ENCODE measurements at places on chromosomes 13 and 19.

- no peak for DNase-seq
Measured at GRCh38 chr19:15197942-15198341, 2.9 kb downstream of the NOTCH3 start.

GRCh38 chr13:109919715-109920375 is 133.5 kb upstream of the IRS2 start:
- no peak for DNase-seq

GRCh38 chr13:46492946-46493345 is 60.0 kb upstream of the LRCH1 start:
- no peak for DNase-seq

DNA sequence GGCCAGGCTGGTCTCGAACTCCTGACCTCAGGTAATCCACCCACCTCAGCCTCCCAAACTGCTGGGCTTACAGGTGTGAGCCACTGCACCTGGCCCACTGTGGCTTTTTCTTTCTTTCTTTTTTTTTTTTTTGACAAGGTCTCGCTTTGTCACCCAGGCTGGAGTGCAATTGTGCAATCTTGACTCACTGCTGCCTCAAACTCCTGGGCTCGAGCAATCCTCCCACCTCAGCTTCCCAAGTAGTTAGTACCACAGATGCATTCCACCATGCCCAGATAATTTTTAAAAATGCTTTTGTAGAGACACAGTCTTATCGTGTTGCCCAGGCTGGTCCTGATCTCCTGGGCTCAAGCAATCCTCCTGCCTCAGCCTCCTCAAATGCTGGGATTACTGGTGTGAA is 12.1 kb upstream of the FCGBP start:
- no peak for DNase-seq

DNA sequence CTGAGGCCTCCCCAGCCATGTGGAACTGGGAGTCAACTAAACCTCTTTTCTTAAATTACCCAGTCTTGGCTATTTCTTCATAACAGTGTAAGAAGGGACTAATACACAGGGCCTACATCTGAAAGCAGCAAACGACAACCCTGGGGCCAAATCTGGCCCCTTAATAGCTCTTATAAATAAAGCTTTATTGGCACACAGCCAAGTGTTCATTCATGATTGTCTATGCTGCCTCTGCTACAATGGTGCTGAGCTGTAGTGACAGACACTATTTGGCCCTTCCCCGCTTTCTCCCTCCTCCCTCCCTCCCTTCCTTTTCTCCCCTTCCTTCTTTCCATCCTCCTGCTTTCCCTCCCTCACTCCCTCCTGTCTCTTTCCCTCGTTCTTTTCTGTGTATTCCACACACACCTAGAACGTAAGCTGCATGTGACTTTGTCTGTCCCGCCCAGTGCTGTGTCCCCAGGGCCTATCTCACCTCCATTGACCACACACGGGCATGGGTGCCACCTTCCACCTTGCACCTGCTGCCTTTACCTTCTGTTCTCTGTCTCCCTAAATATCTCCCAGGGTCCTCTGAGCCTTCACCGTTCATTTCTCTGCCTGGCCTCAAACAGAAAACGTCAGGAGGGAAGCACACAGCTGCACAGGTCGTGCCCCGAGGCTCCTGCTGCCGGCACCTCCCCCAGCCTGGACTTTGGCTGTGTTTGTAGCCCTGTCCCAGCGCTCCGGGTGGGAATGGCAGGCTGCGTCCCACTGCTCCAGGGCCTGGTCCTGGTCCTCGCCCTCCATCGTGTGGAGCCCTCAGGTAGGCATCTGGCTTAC is at the start of gene PROZ:
TSS of gene PROZ (plus strand) at position 720 of the 819 bp plus-strand sequence. CDS start at position 733, 13 bp downstream.
- no peak for DNase-seq

DNA sequence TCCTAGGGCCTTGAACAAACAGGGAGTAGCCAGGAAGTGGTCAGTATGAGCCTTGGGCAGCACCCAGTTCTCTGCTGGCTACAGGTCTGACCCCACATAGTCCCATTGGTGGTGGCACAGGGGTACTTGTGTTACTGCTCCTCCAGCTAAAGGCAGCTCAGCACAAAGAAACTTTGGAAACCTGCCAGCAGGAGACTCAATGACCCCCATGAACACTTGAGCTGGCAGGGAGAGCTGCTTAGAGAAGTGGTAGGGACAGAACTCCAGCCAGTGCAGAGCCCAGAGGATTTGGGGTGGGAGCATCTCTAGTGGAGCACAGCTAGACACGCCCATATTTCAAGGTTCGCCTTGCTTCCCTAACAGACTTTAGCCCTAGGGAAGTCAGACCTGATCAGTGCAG is 10.4 kb upstream of the ZNF586 start:
- DNase-seq, result no peak

DNA sequence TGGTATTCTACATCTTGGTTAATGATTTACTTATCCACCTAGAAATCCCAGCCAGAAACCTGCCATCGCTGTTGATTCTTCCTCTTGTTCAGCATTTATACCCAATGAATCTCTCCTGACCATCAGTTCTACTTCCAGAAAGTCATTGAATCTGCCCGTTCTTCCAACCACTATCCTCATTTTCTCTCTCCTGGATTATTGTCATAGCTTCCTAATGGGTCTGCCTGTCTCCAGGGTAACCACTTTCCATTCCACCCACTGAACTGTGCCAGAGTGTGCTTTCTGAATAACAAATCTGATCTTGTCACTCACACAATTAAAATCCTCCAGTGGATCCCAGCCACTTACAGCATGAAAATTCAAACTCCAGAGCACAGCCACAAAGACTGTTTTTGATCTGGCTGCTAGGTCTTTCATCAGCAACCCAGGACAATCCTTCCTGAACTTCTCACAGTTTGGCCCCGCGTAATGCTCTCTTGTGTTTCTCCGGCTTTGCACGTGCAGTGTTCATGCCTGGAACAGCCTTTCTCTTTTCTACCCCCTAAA is 330.6 kb downstream of the SPRY2 start:
- no peak for DNase-seq

DNA sequence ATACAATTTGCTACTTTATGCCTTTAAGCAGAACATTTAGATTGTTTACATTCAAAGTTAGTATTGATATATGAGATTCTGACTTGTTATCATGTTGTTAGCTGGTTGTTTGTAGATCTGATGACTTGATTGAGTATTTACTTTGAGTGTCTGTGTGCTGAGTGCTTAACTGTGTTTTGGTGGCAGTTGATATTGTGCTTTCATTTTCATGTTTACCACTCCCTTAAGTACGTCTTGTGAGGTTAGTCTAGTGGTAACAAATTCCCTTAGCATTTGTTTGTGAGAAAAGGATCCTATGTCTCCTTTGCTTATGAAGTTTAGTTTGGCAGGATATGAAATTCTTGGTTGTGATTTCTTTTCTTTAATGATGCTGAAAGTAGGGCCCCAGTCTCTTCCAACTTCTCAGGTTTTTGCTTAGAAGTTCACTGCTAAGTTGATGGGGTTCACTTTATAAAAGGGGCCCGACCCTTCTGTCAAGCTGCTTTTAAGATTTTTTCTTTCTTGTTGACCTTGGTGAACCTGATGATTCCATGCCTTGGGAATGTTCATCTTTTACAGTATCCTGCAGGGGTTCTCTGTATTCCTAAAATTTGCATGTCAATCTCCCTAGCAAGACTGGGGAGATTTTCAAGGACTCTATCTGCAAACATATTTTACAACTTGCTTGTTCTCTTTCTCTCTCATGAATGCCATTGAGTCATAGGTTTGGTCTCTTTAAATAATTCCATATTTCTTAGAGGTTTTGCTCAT is 1095.4 kb upstream of the PCDH20 start:
- DNase-seq, result no peak

GRCh38 chr13:95713651-95714050 is 36.7 kb downstream of the DNAJC3 start:
- DNase-seq, result no peak

- no peak for DNase-seq
Measured at GRCh38 chr13:40494946-40495620, 171.4 kb downstream of the FOXO1 start.

GRCh38 chr13:113764793-113765563 is 6.0 kb downstream of the TMEM255B start:
- DNase-seq, result no peak

DNA sequence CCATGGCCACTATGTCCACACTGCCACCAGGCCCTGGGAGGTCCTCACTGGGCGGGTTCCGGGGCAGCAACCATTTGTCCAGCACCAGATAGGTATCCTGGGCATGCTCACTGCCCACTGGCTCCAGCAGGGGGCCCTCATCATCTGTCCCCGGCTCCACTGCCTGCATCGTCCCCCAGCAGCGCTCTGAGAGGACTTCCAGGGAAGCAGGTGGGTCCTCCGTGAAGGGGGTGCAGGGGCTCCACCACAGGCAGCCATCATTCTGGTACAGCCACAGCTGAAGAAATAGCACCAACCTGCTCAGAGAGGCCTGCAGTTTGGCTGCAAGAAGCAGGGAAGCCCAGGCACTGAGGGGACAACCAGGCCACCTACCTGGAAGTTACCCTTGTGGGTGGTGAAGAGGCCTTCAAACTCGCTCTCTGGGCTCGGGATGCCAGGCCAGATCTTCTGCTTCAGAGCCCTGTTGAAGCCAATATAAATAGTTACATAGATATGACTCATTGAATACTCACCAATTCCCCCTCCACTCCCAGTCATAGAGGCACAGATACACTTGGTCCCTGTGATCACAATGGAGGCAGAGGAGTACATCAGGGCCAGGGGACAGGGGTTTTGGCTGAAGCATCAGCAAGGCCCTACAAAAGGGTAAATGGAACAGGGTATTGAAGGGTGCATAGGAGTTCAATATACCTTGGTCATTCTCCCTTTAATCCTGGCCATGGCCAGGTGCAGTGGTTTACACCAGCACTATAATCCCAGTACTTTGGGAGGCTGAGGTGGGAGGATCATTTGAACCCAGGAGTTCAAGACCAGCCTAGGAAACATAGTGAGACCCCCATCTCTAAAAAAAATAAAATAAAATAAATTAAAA is 4.1 kb downstream of the SWSAP1 start:
- no peak for DNase-seq

GRCh38 chr13:20546556-20546955 is 20.4 kb upstream of the IFT88 start:
- no peak for DNase-seq

- no peak for DNase-seq
Measured at GRCh38 chr13:60642552-60642951, 245.5 kb downstream of the TDRD3 start.

GRCh38 chr19:13007292-13008045 is 12.2 kb downstream of the NFIX start:
- no peak for DNase-seq

GRCh38 chr19:48120505-48120904 is 9.9 kb upstream of the PLA2G4C start:
- no peak for DNase-seq

GRCh38 chr13:43558939-43559338 is 227.8 kb downstream of the ENOX1 start:
- DNase-seq, result no peak

DNA sequence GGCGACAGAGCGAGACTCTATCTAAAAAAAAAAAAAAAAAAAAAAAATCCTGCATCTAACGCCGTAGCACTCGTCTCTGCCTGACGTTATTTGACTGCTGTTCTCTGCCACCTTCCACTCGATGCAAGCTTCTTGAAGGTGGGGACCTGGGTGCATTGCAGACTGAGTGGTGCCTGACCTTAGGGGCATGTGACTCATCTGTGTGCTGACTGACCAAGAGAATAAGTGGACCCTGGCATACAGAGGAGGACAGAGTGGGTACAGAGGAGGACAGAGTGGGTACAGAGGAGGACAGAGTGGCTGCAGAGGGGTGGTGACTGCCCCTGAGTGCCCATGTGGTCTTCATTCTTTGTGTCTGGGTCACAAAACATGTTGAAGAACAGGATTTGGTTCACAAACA is 7.6 kb downstream of the WTIP start:
- DNase-seq, result no peak

DNA sequence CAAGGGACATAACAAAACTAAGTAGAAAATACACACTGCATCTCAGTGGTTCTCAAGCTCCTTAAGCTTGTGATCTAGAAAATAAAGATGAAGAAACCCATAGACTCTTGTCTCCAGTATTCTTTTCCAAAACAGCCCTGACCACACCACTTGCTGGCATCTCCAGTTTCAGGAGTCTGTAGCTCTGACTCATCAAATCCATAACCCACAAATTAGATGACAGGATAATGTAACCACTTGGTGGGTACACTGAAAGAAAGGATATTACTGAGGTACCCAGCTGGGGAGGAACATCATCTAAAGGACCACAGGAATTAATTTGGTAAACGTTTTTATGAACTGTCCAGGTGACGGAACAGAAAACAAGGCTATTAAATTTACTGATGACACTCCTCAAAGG is 214.7 kb downstream of the VWA8 start:
- DNase-seq, result no peak

DNA sequence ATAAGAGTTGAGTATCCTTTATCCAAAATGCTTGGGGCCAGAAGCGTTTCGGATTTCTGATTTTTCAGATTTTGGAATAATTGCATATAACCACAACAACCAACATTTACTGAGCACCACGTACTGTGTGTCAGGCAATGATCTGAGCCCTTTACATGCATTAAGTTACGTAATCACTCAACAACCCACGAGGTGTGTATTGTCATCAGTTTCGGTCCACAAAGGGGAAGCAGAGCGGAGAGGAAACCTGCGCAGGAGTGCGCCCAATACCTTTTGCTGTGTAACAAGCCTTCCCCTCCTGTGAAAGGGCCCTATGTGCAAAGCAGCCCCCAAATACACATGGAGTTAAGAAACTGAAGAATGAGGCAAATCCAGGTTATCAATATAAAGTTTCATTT is 20.7 kb upstream of the NLRP12 start:
- DNase-seq, result no peak

DNA sequence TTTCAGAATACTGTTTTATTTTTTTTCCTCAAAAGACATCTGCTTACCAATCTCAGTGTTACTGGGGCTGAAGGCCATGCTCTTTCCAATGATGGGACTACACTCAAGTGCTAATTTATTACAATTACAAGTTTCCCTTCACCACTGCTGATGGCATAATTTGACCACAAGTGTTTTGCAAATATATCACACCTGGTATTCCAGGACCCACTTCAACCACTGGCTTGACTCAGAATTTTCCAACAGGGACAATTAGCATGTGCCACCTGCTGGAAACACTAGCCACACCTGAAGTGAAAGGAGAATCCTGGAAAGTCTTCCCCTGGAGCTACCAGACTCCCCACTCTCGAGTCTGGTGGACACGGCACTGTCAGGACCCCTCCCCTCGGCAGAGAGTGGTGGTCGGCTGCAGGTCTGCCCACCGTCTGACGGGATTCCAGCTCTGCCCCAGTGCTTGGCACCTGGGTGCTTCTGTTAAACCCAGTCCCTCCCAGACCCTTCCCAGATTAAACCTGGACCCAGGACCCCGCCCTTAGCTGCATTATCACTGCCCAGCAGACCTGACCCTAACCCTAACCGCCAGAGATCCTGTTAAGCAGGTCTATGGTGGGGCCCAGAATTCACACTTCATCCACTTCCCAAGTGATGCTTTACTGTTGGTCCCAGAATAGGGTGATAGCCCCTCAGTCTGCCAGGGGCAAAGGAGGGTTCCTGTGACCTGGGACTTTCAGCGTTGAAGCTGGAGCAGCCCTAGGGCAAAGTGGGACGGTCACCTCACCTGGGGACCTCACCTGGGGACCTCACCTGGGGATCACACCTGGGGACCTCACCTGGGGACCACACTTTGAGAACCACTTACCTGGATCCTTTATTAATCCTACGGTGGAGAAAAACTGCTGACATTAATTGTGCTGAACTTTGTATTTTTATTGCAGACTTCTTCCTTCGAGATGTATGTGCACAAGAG is 17.6 kb upstream of the RASA3 start:
- no peak for DNase-seq

- DNase-seq, result no peak
Measured at GRCh38 chr19:7303470-7303869, 9.3 kb upstream of the INSR start.
